ENCODE measurements at places on chromosomes 7 and 10.

GRCh38 chr7:128221929-128222403 is 19.1 kb upstream of the LEP start:
- no peak for DNase-seq

DNA sequence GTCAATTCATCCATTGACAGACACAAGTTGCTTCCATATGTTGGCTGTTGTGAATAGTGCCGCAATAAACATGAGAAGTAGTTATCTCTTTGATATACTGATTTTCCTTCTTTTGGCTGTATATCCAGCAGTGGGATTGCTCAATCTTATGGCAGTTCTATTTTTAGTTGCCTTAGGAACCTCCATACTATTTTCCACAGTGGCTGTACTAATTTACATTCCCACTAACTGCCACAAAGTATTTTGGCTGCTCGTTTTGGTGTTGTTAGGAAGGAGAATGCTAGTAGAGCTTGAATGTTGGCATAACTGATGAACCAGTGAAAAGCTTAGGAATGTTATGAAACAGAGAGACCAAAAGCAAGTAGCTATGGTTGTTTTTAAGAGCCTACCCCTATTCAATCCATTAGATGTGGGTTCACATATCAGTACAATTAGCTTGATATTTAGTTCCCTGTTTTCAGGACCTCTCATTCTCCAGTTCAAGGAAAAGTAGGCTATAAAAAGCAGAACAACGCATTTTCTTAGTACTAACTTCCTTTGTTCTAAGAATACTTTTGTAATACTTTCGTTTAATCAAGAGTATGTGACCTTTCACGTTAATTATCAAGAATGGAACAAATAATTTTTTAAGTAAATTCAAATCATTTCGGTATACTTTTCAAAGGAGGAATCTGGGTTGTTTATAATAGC is 100.3 kb downstream of the FAS start:
- DNase-seq = no peak

- no peak for DNase-seq
These were observed 66.5 kb downstream of the ZNF277 start for GRCh38 chr7:112272921-112273561.

- no peak for DNase-seq
These were observed 4.6 kb downstream of the VAX1 start for GRCh38 chr10:117133273-117134055.
